Activated T-cell treated with anti-CD3 and anti-CD28 coated beads, Interleukin-2, amount 50 U/mL, for 72 hours (primary cell): ENCODE measurements at places on chromosomes 3 and 15. TPM values are rescaled to one million over a fixed set of nuclear protein-coding genes. Genes with fewer than 3 reads are reported as not detected.

- no peak for DNase-seq
Measured at GRCh38 chr3:33883538-33883950, 85.1 kb downstream of the PDCD6IP start.

- no peak for DNase-seq
Measured at GRCh38 chr15:80246425-80246894, 5.6 kb downstream of the CTXND1 start.

DNA sequence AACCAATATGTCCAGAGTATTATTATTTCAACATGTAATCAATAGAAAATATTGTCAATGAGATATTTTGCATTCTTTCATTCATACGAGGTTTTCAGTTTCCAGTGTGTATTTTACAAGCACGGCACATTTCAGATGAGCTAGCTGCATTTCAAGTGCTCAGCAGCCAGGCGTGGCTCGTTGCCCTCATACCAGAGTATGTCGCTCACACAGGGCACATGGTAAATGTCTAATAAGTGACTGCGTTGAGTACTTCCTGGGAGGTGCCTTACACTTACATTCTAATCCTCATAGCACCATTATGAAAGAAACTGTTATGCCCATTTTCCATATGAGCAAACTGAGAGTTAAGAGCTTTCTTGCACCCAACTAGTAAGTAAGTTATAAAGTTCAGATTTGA is 47.4 kb downstream of the TMEM266 start:
- no peak for DNase-seq

DNA sequence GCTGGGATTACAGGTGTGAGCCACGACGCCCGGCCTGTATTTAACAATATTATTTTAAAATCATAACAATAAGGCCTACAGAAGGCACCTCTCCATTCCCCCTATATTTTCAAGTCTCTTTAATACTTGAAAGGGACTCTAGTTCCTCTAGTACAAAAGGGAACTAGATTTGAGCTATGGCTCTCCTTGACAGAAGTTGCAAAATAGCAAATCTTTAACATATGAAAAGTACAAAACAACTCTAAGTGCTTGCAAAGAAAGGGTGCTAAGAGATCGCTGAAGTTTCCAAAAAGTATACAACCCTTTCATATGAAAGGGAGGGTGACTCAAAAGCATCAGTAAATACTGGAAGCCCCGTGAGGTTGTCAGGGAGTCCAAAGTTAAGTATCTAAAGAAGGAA is 23.8 kb downstream of the AP3S2 start:
- DNase-seq, result no peak

GOLGA6L7 gene
- not detected for total RNA-seq

TRANK1 gene
- 19.1 TPM for total RNA-seq

GCSAM gene
- total RNA-seq, result 17.8 TPM

CCR8 gene
- total RNA-seq, result 1.7 TPM

GRCh38 chr3:115785782-115786181 is 162.5 kb downstream of the GAP43 start:
- no peak for DNase-seq

LMCD1 gene
- total RNA-seq, result 2.2 TPM

GRCh38 chr3:58607816-58608215 is 30.6 kb upstream of the FAM107A start:
- peak; percentile 24 for DNase-seq

EPHB1 gene
- 1.3 TPM for total RNA-seq

RBMS3 gene
- 2.5 TPM for total RNA-seq

ATP13A4 gene
- 3.2 TPM for total RNA-seq
